ENCODE measurements at places on chromosomes 13 and 19. TPM values are rescaled to one million over a fixed set of nuclear protein-coding genes. Genes with fewer than 3 reads are reported as not detected.

HIPK4 gene
- not detected for total RNA-seq

PDX1 gene
- total RNA-seq = not detected

ZNF547 gene
- 5.1 TPM for total RNA-seq

LHFPL6 gene
- 5.2 TPM for total RNA-seq

LILRA5 gene
- total RNA-seq = not detected

OLFM2 gene
- total RNA-seq = 117 TPM

GRCh38 chr13:48214519-48215121, 18.4 kb upstream of the ITM2B start:
- no peak overlapping the region for H3K27ac ChIP-seq
- H3K36me3 ChIP-seq = no peaks in the 10 kb centered on the region
- H3K27me3 ChIP-seq = no peaks in the 10 kb centered on the region
- no peaks in the 10 kb centered on the region for H3K4me1 ChIP-seq
- no peak for DNase-seq
- H3K4me3 ChIP-seq = no peak overlapping the region

DNA sequence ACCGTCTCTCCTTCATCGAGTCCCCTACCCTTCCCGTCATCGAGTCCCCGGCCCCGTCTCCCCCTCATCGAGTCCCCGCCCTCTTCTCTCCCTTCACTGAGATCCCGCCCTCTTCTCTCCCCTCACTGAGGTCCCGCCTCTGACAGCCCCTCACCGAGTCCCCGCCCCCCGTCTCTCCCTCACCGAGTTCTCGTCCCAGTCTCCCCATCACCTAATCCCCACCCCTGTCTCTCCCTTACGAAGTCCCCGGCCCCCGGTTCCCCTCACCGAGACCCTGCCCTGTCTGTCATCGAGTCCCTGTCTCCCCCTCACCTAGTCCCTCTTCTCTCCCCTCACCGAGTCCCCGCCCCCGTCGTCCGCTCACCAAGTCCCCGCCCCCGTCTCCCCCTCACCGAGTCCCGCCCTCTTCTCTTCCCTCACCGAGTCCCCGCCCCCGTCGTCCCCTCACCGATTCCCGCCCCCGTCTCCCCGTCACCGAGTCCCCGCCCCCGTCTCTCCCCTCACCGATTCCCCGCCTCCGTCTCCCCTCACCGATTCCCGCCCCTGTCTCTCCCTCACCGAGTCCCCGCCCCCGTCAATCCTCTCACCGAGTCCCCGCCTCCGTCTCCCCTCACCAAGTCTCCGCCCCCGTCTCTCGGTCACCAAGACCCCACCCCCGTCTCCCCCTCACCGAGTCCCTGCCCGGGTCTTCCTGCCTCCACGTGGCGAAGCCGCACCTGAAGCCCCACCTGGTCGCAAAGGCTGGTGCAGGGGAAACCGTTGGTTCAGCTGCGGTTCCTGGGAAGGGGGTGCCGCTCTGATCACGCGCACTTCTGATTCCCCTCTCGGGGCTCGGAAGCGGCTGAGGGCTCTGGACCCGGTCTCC, 23.9 kb upstream of the ZNF846 start:
- peaks cover 38% of the 10 kb centered on the region for H3K4me1 ChIP-seq
- no peaks in the 10 kb centered on the region for H3K27me3 ChIP-seq
- DNase-seq = peak; percentile 99
- H3K27ac ChIP-seq = peak overlapping the region; percentile 96
- H3K4me3 ChIP-seq = peak overlapping the region; percentile 84

GRCh38 chr19:56423985-56424353, 19.8 kb downstream of the ZNF583 start:
- H3K27me3 ChIP-seq = no peaks in the 10 kb centered on the region
- H3K4me3 ChIP-seq = peak overlapping the region; percentile 17
- peaks cover 55% of the 10 kb centered on the region for H3K36me3 ChIP-seq
- H3K4me1 ChIP-seq = no peaks in the 10 kb centered on the region

DNA sequence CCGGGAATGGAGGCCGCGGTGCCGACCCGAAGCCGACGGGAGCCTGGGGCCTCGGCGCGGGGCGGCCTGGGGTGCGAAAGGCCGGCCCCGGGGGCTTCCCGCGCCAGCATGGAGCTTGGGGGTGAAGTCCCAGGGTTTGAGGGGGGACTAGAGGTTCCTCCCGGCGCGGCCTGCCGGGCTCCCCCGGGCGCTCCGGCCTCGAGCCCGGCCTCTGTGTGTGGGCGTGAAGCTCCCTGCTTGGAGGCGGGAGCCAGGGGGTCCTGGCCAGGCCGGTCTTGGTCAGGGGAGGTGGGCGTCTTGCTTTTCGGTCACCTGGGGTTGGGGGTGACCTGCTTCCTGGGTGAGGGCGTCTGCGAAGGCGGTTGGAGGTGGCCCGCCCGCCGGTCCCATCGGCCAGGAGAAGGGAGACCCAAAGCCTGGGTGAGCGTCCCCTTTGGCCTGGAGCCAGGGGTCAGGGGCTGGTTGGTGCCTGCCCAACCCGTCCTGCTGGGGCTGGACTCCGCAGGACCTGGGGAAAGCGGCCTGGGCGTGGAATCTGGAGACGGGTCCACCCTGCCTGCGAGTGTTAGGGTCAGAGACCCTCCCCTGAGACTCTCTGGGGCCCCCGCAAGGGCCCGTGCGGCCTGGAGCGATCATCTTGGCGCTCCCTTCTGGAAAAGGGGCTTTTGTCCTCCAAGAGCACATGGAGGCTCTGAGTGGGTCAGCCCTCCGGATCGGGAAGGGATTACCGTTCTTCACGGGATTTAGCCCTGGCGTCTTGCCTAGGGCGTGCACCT, 535 bp downstream of the BSG start:
- H3K4me3 ChIP-seq = peak overlapping the region; percentile 96
- H3K27me3 ChIP-seq = no peaks in the 10 kb centered on the region
- no peaks in the 10 kb centered on the region for H3K36me3 ChIP-seq
- DNase-seq = peak; percentile 59

DNA sequence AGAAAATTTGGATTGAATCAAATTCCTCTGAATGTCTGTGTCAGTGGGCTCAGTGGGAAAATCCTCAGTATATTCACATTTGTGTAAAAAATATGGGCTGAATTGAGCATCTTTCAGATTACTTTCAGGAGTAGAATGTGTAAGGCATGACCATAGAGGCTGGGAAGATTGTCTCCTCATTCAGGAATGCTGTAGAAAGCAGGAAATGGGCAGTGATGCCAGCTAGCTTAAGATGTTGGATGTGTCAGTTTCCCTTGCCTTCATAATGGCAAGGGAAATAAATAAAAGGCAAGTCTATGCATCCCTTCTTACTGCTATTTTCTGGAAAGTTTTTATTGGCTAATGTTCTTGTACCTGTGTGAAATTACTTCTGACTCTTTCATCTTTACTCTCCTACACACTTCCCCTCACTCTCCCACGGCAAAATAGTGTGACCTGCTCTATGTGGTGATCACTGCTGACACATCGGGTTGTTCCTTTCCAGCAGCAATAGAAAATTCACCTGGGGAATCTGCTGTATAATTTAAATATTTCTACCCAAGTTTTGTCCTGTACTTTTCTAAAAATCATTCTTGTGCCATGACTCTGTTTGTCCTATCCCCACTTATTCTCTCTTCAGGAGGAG, 103.2 kb downstream of the LMO7 start:
- 0 out of 2 replicates have a peak, but pooled peaks cover under 1% of the 10 kb centered on the region for H3K36me3 ChIP-seq
- H3K4me1 ChIP-seq = no peaks in the 10 kb centered on the region
- H3K27me3 ChIP-seq = no peaks in the 10 kb centered on the region
- no peak overlapping the region for H3K4me3 ChIP-seq
- DNase-seq = no peak

- no peak for DNase-seq
- no peaks in the 10 kb centered on the region for H3K27me3 ChIP-seq
- no peak overlapping the region for H3K4me3 ChIP-seq
- no peaks in the 10 kb centered on the region for H3K4me1 ChIP-seq
- H3K27ac ChIP-seq = no peak overlapping the region
Observed at GRCh38 chr13:24348797-24349515, 39.6 kb downstream of the C1QTNF9 start.

- no peak overlapping the region for H3K4me3 ChIP-seq
- H3K27ac ChIP-seq = no peak overlapping the region
- H3K4me1 ChIP-seq = no peaks in the 10 kb centered on the region
- DNase-seq = no peak
- peaks cover 4% of the 10 kb centered on the region for H3K36me3 ChIP-seq
Observed at GRCh38 chr19:38089440-38089839, 134.6 kb downstream of the DPF1 start.

- H3K27me3 ChIP-seq = no peaks in the 10 kb centered on the region
Observed at GRCh38 chr13:109869312-109870237, 83.2 kb upstream of the IRS2 start.

DNA sequence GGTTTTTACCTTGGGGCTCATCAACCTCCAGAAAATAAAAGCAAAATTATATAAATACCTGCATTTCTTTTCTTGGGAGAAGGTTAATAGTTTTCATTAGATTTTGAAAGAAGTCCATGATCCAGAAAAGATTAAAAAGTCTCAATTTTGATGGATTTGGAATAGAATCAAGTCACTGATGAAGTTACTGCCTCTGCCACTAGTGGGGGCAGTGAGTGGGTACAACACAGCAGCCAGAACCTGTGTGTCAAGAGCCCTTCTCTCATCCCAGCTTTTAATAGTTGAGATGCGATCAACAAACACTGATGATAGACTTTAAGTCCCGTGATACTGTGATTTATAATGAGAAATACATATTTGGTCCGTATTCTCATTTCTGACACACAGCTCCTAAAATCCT, 686.7 kb downstream of the DIAPH3 start:
- H3K4me1 ChIP-seq = peaks cover 30% of the 10 kb centered on the region
- no peak overlapping the region for H3K27ac ChIP-seq
- H3K4me3 ChIP-seq = no peak overlapping the region
- H3K27me3 ChIP-seq = no peaks in the 10 kb centered on the region
- no peaks in the 10 kb centered on the region for H3K36me3 ChIP-seq

GRCh38 chr13:83204886-83205285, 677.4 kb downstream of the SLITRK1 start:
- H3K27me3 ChIP-seq = no peaks in the 10 kb centered on the region
- DNase-seq = no peak
- H3K4me3 ChIP-seq = no peak overlapping the region
- no peak overlapping the region for H3K27ac ChIP-seq
- H3K4me1 ChIP-seq = no peaks in the 10 kb centered on the region

All from GM23338 (cell line).